ENCODE measurements at places on chromosomes 7 and 10. TPM values are rescaled to one million over a fixed set of nuclear protein-coding genes. Genes with fewer than 3 reads are reported as not detected.

- H3K27me3 ChIP-seq = no peaks in the 10 kb centered on the region
- H3K27ac ChIP-seq = no peak overlapping the region
- no peaks in the 10 kb centered on the region for H3K4me1 ChIP-seq
- no peak overlapping the region for H3K4me3 ChIP-seq
- no peak for DNase-seq
These were observed 104.6 kb downstream of the C10orf105 start for GRCh38 chr10:71614946-71615345.

- peaks cover 25% of the 10 kb centered on the region for H3K4me1 ChIP-seq
- peak within 1 kb of the TSS; percentile 90 for H3K27ac ChIP-seq
- H3K27me3 ChIP-seq = peaks cover 30% of the 10 kb centered on the region
- peak; percentile 60 for DNase-seq
These were observed at the start of gene ZNF503 for GRCh38 chr10:75401569-75402485. TSS of gene ZNF503 (minus strand) at chr10:75401764. CDS start at chr10:75401419, 345 bp downstream.

The ARF5 gene
- 155 TPM for total RNA-seq

DNA sequence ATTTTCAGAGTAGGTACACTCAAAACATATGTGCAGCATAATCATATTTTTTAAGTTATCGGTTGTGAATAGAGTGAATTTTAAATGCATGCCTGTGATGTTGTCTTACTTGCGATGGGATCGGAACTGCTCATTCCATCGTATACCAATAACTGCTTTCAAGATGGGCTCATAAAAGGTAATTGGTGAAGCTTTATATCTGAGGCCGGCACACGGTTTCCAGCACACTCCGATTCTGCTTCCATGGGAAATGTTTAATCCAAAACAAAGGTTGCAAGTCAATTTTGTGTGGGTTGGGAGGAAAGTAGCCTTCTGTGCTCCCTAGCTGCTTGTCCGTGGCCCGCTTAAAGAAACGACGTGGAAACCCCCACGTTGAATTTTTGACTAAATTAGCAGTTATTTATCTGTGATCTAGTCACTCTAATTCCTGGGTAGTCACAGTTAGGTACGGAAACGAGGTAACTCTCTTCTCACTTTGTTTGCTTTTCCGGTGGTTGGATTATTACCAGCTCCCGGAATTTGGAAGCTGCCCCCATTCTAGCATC, 10.1 kb upstream of the CELF2 start:
- H3K36me3 ChIP-seq = no peaks in the 10 kb centered on the region
- H3K4me3 ChIP-seq = no peak overlapping the region
- DNase-seq = no peak
- H3K27me3 ChIP-seq = no peaks in the 10 kb centered on the region
- H3K27ac ChIP-seq = no peak overlapping the region
- no peaks in the 10 kb centered on the region for H3K4me1 ChIP-seq

DNA sequence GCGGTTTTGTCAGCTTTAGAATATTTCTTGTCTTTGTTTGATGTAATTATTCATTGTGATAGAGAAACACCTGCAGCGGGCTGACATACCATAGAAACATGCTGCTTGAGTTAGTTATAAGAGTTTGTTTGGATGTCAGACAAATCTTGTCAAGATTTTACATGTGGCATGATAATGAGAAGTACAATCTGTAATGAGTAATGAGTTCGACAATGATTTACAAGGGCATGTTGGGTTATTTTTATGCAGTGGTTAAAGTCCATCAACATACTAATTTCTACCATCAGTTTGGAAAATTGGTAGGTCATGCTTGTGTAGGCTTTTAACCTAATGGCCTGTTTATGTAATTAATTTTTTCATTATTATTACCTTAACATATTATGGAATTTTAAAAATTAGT, 31.3 kb downstream of the FZD1 start:
- no peak overlapping the region for H3K27ac ChIP-seq
- peaks cover 2% of the 10 kb centered on the region for H3K27me3 ChIP-seq
- H3K36me3 ChIP-seq = no peaks in the 10 kb centered on the region

DNA sequence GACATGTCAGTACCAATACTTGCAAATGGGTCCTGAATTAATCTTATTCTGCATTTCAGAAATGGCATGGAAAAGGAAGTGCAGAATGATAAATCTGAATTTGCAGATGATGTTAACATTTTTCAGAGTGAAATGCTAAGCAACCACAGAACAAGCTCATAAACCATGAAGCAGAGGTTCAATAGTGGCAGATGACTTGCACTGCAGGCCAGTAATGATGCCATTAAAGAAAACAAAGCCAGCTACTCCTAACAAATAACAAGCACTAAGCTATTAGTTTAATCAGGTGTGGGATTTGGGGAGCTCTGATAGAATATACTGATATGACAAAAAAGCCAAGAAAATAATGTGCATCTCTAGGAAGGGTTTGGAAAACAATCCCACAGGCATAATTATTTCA, 85.4 kb downstream of the FAM13C start:
- H3K4me3 ChIP-seq = no peak overlapping the region
- no peak for DNase-seq

- H3K27ac ChIP-seq = no peak overlapping the region
- H3K27me3 ChIP-seq = no peaks in the 10 kb centered on the region
- H3K4me1 ChIP-seq = no peaks in the 10 kb centered on the region
- peak; percentile 47 for DNase-seq
These were observed 58.0 kb upstream of the STRIP2 start for GRCh38 chr7:129376076-129376777.

DNA sequence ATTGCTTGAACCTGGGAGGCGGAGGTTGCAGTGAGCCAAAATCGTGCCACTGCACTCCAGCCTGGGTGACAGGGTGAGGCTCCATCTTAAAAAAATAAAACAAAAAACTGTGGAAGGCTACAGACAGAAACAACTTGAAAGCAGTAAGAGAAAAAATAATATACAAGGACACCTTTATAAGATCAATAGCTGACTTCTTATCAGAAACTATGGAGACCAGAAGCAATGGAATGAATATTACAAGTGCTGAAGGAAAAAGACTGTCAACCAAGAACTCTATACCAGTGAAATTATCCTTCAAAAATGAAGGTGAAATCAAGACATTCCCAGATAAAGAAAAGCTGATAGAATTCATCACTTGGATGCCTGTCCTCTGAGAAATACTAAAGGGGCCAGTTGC, 49.0 kb downstream of the RBAK start:
- H3K4me1 ChIP-seq = no peaks in the 10 kb centered on the region
- DNase-seq = no peak
- no peaks in the 10 kb centered on the region for H3K27me3 ChIP-seq
- no peak overlapping the region for H3K27ac ChIP-seq
- no peaks in the 10 kb centered on the region for H3K36me3 ChIP-seq
- no peak overlapping the region for H3K4me3 ChIP-seq

The MCM7 gene
- total RNA-seq = 258 TPM

GRCh38 chr10:8296090-8296733, 241.7 kb downstream of the GATA3 start:
- DNase-seq = no peak
- H3K4me1 ChIP-seq = no peaks in the 10 kb centered on the region
- H3K4me3 ChIP-seq = no peak overlapping the region
- H3K27me3 ChIP-seq = no peaks in the 10 kb centered on the region
- no peak overlapping the region for H3K27ac ChIP-seq

DNA sequence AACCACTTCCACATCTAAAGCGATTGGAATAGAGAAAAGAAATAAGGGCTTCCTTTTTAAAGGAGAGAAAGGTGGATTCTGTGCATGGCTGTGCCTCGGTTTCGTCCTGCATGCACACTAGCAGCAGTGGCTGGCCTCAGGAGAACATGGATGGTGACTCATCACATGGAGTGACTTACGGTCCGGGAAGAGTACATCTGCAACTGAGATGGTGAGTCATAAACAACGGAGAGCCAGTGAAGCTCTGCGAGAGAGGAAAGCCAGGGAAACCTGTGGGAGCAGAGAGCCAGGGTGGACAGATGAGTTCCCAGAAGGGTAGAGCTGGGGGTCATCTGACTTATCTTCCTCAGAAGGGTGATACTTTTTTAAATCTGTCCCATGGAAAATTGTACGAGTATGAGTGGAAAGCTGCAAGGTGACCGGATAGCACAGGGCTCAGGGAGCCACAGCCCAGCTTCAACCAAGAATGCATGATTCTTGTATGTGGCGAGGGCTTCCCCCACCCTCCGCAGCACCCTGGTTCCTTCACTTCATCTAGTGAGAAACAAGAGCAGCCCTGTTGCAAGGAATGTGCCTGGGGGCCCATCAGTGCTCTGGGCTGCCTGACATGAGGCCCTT, 259.1 kb downstream of the KLF6 start:
- H3K36me3 ChIP-seq = no peaks in the 10 kb centered on the region
- H3K4me1 ChIP-seq = peaks cover 2% of the 10 kb centered on the region
- H3K4me3 ChIP-seq = no peak overlapping the region
- no peaks in the 10 kb centered on the region for H3K27me3 ChIP-seq
- no peak overlapping the region for H3K27ac ChIP-seq
- peak; percentile 32 for DNase-seq

DNA sequence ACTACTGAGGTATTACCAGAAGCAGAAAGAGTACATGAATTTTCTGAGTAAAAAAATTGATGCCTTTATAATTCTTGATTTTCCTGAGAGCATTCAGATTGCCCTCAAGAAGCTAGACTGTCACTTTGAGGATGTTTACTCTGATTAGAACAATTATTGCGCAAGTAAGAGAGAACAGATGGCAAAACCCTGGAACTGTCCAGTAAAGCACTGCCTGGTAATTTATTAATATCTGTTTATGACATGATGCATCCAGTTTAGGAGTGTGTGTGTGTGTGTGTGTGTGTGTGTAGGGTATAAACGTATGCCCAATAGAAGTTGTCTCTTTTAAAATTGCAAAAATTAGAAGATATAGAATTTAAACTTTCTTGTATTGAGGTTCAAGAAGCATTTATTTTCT, 379.7 kb downstream of the PHTF2 start:
- H3K36me3 ChIP-seq = no peaks in the 10 kb centered on the region
- no peak overlapping the region for H3K27ac ChIP-seq
- peaks cover 14% of the 10 kb centered on the region for H3K27me3 ChIP-seq
- DNase-seq = no peak
- H3K4me1 ChIP-seq = no peaks in the 10 kb centered on the region

The PURB gene
- 25.2 TPM for total RNA-seq

DNA sequence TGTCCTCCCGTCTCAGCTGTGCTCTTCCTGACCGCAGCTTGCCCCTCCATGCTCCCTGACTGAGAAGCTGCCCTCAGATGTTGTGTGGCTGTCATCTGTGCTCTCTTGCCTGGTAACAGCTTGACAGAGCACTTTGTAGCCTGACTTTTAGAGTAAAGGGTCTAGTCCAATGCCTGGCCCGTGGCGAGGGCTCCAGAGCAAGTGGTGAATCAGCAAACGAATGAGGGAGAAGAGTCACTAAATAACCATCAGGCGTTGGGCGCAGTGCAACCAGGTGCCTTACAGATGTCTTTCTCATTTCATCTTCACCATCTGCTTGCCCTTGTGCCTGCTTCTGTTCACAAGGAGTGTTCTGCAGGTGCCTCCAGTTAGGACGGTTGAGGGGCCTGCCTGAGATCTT, 45.6 kb downstream of the MKI67 start:
- H3K27ac ChIP-seq = no peak overlapping the region
- H3K36me3 ChIP-seq = no peaks in the 10 kb centered on the region
- H3K4me3 ChIP-seq = no peak overlapping the region
- peaks cover 18% of the 10 kb centered on the region for H3K27me3 ChIP-seq

DNA sequence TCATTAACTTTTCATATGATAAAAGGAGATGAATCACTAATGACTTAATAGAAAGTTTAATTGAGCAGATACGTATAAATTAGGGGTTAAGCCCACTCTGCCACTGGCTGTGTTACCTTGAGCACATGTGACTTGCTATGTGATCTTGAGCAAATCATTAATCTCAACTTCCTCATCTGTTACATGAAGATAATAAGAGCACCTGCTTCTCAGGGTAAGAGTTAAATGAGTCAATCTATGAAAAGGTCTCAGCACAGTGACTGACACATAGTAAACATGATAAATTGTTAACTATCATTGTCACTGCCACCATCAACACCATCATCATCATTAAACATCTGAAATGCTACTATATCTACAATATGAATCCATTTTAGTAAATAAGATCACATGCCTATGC, 110.8 kb downstream of the TPK1 start:
- H3K4me3 ChIP-seq = no peak overlapping the region
- no peaks in the 10 kb centered on the region for H3K36me3 ChIP-seq
- DNase-seq = no peak

- H3K4me1 ChIP-seq = no peaks in the 10 kb centered on the region
- no peaks in the 10 kb centered on the region for H3K36me3 ChIP-seq
- H3K27ac ChIP-seq = peak overlapping the region; percentile 61
- H3K27me3 ChIP-seq = no peaks in the 10 kb centered on the region
These were observed 156.3 kb upstream of the SEMA3C start for GRCh38 chr7:81075150-81075549.

- H3K36me3 ChIP-seq = no peaks in the 10 kb centered on the region
- no peak overlapping the region for H3K27ac ChIP-seq
- DNase-seq = no peak
- no peak overlapping the region for H3K4me3 ChIP-seq
- H3K27me3 ChIP-seq = no peaks in the 10 kb centered on the region
These were observed 664.3 kb upstream of the FOXK1 start for GRCh38 chr7:4017785-4018184.

Measured in Panc1 (cell line).